COR-L47 (cell line): ENCODE measurements at places on chromosomes 13 and 19.

DNA sequence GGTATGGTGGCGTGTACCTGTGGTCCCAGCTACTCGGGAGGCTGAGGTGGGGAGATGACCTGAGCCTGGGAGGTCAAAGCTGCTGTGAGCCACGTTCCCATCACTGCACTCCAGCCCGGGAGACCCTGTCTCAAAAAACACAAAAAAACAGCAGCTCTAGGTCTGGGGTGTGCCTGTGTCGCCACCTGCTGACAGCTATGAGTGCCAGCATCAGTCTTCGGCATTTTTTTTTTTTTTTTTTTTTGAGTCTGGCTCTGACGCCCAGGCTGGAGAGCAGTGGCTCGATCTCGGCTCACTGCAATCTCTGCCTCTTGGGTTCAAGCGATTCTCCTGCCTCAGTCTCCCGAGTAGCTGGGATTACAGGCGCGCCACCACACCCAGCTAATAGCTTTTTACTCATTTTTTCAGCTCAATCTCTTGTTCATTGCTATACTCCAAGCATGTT lies 10.1 kb downstream of the AP2S1 start:
- peak; percentile 43 for DNase-seq

DNA sequence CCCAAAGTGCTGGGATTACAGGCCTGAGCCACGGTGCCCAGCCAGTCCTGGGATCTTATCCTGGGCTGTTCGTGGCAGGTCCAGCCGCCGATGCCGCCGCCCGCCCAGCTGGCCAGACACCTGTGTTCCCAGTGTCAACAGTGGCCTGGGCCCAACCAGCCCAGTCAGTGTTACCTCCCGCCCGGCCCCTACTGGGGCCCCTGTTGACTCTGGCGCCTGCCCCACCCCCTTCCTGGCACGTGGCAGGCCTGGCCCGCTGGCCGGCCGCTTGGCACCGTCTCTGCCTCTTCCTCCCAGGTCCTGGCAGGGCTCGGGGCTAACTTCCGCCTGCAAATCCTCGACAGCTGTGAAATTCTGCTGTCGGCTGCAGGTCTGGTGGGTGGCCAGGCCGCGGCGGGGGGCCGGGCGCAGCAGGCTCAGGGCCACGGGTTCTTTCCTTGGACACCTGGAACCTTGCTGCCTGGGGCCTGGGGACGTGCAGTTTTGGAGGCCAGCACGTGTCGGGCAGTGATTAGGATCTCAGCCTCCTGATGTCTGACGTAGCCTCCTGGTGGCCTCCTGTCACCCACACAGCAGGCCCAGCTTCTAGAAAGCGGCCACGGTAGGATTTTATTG lies 9.1 kb downstream of the ARID3A start:
- DNase-seq: peak; percentile 92

GRCh38 chr19:18712981-18713380 lies 29.5 kb downstream of the CRTC1 start:
- DNase-seq: no peak

DNA sequence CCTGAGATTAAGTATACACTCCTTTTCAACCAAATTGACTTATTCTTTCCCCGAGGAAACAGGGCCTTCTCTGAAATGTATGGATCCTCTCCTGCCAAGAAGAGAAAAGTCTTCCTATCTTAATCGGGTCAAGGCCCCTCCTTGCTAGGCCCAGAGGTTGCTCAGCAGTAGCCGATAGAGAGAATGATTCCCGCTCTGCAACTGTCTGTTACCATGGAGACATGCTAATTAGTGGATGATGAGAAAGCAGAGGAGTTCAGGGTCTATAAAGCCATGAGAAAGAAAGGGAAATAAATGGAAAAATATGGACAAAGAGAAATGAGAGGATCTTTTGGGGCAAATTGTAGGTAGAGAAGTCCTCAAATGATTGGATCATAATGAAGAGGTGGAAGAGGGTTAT lies 103.5 kb downstream of the POU4F1 start:
- DNase-seq: no peak

- no peak for DNase-seq
Measured at GRCh38 chr19:47729468-47729798, 15.9 kb upstream of the NOP53 start.

GRCh38 chr19:8320564-8321066 lies 560 bp downstream of the NDUFA7 start:
- DNase-seq: no peak

GRCh38 chr19:16367261-16367683 lies 42.6 kb downstream of the KLF2 start:
- DNase-seq: no peak

- DNase-seq: no peak
Measured at GRCh38 chr19:42130254-42130573, 2.0 kb downstream of the POU2F2 start.

- peak; percentile 23 for DNase-seq
Measured at GRCh38 chr19:42254089-42254849, 659 bp downstream of the ERF start.

- no peak for DNase-seq
Measured at GRCh38 chr19:45045671-45046353, 7.0 kb downstream of the CLASRP start.

DNA sequence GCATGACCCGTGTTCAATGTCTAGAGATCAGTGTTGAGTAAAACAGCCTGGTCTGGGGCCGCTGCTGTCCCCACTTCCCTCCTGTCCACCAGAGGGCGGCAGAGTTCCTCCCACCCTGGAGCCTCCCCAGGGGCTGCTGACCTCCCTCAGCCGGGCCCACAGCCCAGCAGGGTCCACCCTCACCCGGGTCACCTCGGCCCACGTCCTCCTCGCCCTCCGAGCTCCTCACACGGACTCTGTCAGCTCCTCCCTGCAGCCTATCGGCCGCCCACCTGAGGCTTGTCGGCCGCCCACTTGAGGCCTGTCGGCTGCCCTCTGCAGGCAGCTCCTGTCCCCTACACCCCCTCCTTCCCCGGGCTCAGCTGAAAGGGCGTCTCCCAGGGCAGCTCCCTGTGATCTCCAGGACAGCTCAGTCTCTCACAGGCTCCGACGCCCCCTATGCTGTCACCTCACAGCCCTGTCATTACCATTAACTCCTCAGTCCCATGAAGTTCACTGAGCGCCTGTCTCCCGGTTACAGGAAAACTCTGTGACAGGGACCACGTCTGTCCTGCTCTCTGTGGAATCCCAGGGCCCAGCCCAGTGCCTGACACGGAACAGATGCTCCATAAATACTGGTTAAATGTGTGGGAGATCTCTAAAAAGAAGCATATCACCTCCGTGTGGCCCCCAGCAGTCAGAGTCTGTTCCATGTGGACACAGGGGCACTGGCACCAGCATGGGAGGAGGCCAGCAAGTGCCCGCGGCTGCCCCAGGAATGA lies 1.5 kb upstream of the CEACAM5 start:
- peak; percentile 57 for DNase-seq

- no peak for DNase-seq
Measured at GRCh38 chr13:31073859-31074718, 87.6 kb downstream of the HSPH1 start.

DNA sequence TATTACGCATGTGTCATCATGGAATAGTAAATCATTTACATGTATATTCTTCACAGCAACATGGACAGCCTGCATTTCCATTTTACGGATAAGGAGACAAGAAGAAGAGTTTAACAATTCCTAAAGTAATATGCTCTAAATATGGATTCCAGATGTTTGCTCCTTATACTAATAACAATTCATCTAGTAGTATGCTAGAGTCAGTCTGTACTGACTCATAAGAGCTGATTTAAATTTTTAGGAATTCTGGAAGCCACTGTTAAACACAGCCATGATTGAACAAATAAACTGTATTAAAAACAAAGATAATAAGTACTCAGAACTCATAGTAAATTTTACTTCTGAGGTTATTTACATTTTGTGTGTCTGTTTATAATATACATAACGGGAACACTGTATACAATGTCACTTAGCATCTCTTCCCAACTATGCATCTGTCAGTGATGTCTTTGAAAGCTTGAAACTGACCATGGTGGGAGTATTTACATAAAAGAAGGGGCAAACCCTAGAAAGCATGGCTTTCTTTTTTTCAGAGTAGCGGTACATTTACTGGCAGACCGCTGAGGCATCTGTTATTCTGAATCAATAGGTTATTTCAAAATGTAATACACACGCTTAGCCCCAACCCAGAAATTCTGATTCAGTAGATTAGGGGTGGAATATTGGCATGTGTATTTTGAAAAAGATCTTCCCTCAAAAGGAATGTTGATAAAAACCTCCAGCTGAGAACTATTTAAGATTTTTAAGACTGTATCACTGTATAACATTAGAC lies 12.9 kb downstream of the ZC3H13 start:
- no peak for DNase-seq

DNA sequence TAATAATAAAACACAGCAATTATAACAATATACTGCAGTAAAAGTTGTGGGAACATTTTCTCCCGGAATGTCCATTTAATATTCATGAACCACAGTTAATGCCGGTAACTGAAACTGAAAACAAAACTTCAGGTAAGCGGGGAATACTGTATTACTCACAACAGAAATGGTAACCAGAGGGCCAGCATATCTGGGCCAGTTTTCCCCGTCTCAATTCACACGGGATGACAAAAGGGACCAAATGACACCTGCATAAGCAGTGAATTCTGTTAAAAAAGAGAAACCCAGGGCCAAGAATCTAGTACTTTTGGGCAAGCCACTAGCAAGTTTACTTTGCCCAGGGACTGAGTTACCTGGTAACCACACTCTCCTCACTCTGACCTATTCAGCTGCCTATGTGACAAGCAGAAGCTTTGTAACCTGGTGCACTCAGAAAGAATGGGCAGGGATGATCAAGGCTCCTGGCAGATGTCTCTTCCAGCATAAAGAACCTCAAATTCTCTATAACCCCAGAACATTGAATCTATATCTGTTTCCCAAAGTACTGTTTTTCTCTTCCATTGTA lies 1171.2 kb downstream of the DIAPH3 start:
- no peak for DNase-seq

DNA sequence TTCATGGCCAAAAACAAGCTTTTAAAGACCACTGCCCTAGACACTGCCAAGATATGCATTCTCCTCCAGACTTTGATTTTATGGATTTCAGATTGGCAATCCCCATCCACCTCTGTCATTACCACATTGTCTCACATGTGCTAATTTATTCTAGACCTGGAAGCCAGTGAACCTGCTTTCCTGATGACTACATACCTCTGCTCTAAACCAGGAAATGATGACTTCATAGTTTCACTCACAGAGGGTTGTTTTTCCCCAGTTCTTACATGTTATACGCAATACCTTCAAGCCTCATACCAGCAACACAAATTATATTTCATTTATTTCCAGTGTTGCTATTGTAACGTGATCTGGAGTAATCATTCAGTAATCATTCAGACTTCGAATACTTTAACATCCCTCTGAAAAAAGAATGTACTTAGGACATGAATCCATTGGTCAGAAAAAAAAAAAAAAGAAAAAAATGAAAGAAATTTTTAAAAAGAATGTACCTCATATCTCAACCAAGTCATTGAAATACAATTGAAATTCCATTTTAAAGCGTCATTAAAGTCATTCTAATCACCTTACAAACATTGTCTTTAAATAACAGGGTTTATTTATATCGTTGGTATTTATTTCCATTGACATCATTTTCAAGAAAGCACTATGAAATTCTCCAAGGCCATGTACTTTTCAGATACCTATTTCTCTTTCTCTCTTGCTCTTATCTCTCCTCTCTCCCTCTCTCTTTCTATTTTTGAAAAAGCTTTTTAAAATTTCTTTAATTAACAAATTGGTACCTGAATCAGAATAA lies 33.4 kb upstream of the KLF5 start:
- DNase-seq: no peak

DNA sequence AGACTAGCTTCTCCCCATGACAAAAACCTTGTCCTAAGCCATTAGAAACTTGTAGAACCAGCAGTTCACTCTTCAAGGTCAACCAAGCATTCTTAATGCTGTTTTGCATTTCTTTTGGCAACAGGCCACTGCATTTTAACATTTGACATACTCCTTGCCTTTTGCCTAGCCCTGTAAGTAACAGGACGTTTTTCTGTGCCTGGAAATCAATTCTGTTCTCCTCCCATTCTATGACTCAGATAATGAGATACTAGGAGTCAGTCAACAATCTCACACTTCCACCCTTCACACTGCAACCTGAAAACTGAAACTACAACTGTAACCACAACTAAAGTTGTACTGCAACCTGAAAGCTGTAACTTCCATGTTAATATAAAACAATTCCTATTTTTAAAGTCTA lies 268.7 kb downstream of the MZT1 start:
- DNase-seq: no peak

GRCh38 chr19:30173593-30174356 lies 198.4 kb upstream of the ZNF536 start:
- DNase-seq: no peak

DNA sequence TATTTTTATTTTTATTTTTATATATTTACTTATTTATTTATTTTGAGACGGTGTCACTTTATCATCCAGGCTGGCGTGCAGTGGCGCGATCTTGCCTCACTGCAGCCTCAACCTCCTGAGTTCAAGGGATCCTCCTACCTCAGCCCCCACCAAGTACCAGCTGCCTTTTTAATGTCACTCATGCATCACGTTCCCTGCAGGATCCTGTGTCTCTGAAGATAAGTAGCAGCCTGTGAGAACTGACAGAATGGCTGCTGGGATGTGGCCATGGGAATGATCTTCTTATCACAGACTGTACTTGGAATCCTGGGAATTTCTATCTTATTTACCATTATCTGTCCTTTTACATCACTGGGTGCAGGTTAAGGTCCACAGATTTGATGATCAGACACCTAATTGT lies 9.2 kb upstream of the ZNF761 start:
- no peak for DNase-seq

DNA sequence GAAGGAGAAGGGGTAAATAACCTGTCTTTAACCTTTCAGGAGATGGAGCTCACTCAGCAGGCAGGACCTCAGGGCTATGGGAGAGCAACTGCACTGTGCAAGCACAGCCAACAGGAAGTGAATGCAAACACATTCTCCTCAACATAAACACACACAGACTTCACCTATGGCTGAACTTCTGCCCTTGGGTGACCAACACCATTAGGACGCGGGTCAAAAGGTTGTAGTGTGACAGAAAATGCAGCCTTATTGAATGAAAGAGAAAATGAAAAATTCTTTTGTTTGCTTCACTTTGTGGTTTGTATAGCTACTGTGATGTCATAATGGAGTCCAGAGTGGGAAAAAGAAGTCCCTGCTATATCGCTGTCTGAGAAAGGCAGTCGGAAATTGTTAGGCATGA lies 323.0 kb downstream of the NDFIP2 start:
- no peak for DNase-seq

GRCh38 chr19:33301144-33301899 lies 1.0 kb downstream of the CEBPA start:
- no peak for DNase-seq

GRCh38 chr13:100983111-100983510 lies 308.5 kb upstream of the TMTC4 start:
- no peak for DNase-seq

DNA sequence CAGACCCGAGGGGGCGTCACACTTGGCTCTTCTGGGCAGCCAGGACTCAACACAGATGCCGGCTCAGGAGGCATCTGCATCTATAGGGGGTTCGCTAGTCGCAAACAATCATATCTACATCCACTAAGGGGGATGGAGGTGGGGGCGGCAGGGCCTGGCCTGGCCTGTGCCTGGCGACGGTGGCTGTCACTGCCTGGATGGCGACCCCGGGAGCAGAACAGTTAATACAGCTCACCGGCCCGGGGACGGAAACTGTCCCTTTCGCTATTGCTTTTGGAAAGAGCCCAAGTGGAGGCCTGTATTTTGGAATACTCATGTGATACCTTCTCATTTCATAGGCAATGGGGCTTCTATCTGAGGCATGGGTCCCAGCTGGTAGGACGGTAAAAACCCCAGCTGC lies 17.7 kb downstream of the SGTA start:
- no peak for DNase-seq
